RPMI7951 (cell line): ENCODE measurements at places on chromosomes 2 and 18. TPM values are rescaled to one million over a fixed set of nuclear protein-coding genes. Genes with fewer than 3 reads are reported as not detected.

- no peak for DNase-seq
Observed at GRCh38 chr2:214201892-214202291, 209.0 kb upstream of the VWC2L start.

GRCh38 chr2:1563084-1563857 lies 150.0 kb downstream of the TPO start:
- no peak for DNase-seq

GRCh38 chr18:8654503-8655451 lies 45.5 kb downstream of the RAB12 start:
- peak; percentile 23 for DNase-seq

- DNase-seq = no peak
Observed at GRCh38 chr2:148096012-148096411, 75.1 kb downstream of the MBD5 start.

GRCh38 chr2:175019566-175020327 lies 14.6 kb upstream of the CHN1 start:
- no peak for DNase-seq

- DNase-seq = no peak
Observed at GRCh38 chr2:233380995-233381637, 26.8 kb downstream of the DGKD start.

- no peak for DNase-seq
Observed at GRCh38 chr2:241776336-241777169, at the start of gene GAL3ST2. GAL3ST2 (plus strand) TSS chr2:241776822; CDS start chr2:241776956, 134 bp downstream.

- DNase-seq = peak; percentile 92
Observed at GRCh38 chr2:202375609-202376408, at the start of gene BMPR2. BMPR2 (plus strand) TSS chr2:202376327; CDS start chr2:202377475, 1,148 bp downstream.

- no peak for DNase-seq
Observed at GRCh38 chr2:86477349-86477748, 36.2 kb downstream of the KDM3A start.

- no peak for DNase-seq
Observed at GRCh38 chr2:63594660-63595059, 5.9 kb downstream of the MDH1 start.

DNA sequence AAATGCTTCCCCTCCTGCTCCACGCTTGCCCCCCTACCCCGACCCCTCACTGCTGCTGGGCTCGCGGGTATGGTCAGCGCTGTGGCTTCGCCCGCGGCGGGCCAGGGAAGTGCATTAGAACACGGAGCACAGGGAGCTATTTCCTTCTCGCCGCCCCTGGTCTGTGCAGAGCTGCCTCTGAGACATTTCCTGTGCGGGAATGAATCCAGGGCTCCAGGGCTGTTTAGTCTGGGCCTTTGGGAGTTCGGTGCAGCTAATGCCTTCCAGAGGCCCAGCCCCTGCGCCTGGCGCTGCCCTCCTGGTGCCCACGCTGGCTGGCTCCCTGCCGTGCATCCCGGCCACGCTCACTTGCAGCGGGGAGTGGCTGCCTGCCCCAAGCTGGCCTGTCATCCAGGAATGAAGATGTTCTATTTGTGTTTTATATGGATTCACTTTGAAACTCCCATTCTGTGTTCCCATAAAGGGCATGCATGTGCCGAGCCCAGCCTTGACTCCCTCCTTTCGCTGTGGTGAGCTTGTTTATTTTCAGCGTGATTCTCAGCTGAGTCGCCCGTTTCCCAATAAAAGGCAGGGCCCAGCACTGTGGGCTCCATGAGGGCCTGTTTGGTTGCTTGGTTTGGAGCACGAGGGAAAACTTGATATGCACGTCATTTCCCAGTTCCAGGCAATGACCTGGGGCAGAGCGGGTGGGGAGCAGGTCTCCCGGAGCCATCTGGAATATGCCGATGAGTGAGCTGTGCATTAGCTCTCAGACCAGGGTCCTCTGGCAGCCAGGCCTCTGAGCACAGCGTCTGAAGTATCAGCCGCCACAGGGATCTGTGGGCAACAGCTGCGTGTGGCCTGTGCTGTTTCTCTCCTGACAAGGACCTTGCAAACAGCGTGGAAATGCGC lies 42.7 kb downstream of the SH3RF3 start:
- DNase-seq = peak; percentile 98

GRCh38 chr2:28406276-28407096 lies 13.8 kb downstream of the FOSL2 start:
- peak; percentile 96 for DNase-seq

GRCh38 chr2:222613715-222614331 lies 42.1 kb downstream of the FARSB start:
- peak; percentile 57 for DNase-seq

- peak; percentile 63 for DNase-seq
Observed at GRCh38 chr2:230664128-230664527, 48.5 kb upstream of the CAB39 start.

GRCh38 chr2:176392249-176392648 lies 123.0 kb downstream of the MTX2 start:
- no peak for DNase-seq

GRCh38 chr2:18835787-18836186 lies 246.4 kb upstream of the NT5C1B start:
- DNase-seq = no peak

DNA sequence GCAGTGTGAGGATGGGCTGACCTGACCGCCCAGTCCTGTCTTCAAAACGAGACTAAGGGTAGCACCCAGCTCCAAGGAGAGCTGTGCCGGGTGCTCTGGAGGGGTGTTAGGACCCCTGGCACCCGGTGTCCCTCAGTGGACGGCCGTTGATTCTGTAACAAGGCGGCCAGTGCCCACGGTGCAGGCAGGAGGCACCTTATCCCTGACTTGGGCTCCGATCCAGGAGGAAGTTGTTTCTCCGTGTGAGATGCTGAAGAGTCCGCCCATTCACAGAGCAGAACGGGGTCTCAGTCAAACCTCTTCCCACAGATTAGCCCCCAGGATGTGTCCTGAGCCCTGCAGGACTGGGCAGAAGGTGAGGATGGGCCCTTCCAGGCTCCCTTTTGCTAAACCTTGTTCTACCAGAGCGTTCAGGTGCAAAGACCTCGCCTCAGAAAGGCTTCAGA lies 123.0 kb downstream of the NFATC1 start:
- no peak for DNase-seq

- DNase-seq = no peak
Observed at GRCh38 chr2:58865436-58865835, 624.3 kb upstream of the FANCL start.

GRCh38 chr2:38633895-38634294 lies 31.2 kb upstream of the HNRNPLL start:
- DNase-seq = no peak

DNA sequence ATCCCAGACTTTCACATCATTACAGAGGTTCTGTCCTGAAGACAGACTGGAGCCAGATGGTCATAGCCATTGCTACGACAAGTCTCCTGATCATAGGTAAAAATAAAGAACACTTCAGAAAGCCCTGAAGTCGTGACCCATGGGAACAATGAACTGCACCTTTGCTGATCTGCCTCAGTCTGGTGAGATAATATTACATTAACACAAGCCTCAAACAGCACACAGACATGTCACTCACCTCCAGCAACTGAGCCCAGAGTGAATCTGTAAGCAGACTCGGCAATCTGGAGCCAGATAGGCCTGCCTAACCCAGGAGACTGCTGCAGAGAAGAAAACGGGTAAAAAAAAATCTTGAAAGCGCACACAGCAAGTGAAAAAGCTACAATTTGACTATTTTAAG lies 79.2 kb downstream of the SLC25A12 start:
- no peak for DNase-seq

- no peak for DNase-seq
Observed at GRCh38 chr18:49031511-49032188, 80.9 kb upstream of the SMAD7 start.

- DNase-seq = no peak
Observed at GRCh38 chr2:162509288-162509968, 165.5 kb downstream of the GCA start.

GPR75 gene
- total RNA-seq = 1.1 and 1.4 TPM in 2 replicates

MERTK gene
- total RNA-seq = 0.10 TPM in 1 of 2 replicates, not detected in the other

FLACC1 gene
- 1.3 and 1.5 TPM in 2 replicates for total RNA-seq

KYNU gene
- 25.5 and 31.6 TPM in 2 replicates for total RNA-seq

CBLN2 gene
- not detected in 2 replicates for total RNA-seq

KLHL41 gene
- total RNA-seq = 0.12 and 0.20 TPM in 2 replicates

CIDEA gene
- not detected in 2 replicates for total RNA-seq

CFAP221 gene
- total RNA-seq = not detected in 2 replicates

CPLX4 gene
- total RNA-seq = not detected in 2 replicates

COX7A2L gene
- total RNA-seq = 188 and 215 TPM in 2 replicates

SLC14A1 gene
- 28.6 and 43.4 TPM in 2 replicates for total RNA-seq

KIAA2012 gene
- total RNA-seq = under 0.01 TPM in 1 of 2 replicates, not detected in the other

SAG gene
- total RNA-seq = 0.12 TPM in 1 of 2 replicates, not detected in the other

OSBPL6 gene
- total RNA-seq = 10.7 and 12.3 TPM in 2 replicates

IL1R2 gene
- 3.0 and 4.3 TPM in 2 replicates for total RNA-seq

SOWAHC gene
- 6.8 and 7.2 TPM in 2 replicates for total RNA-seq

FEV gene
- total RNA-seq = not detected in 2 replicates
